ENCODE measurements at places on chromosomes 1 and 21.

GRCh38 chr1:176552217-176552991 is 89.4 kb downstream of the PAPPA2 start:
- DNase-seq: no peak

- no peak for DNase-seq
These were observed 9.5 kb downstream of the F3 start for GRCh38 chr1:94532077-94532476.

GRCh38 chr1:15322648-15323350 is 75.8 kb downstream of the FHAD1 start:
- DNase-seq: no peak

GRCh38 chr1:41678111-41678878 is 193.8 kb upstream of the EDN2 start:
- no peak for DNase-seq

- DNase-seq: no peak
These were observed 352.1 kb downstream of the TBX15 start for GRCh38 chr1:118636004-118636403.
